ENCODE measurements at places on chromosomes 2 and 18. TPM values are rescaled to one million over a fixed set of nuclear protein-coding genes. Genes with fewer than 3 reads are reported as not detected.

DNA sequence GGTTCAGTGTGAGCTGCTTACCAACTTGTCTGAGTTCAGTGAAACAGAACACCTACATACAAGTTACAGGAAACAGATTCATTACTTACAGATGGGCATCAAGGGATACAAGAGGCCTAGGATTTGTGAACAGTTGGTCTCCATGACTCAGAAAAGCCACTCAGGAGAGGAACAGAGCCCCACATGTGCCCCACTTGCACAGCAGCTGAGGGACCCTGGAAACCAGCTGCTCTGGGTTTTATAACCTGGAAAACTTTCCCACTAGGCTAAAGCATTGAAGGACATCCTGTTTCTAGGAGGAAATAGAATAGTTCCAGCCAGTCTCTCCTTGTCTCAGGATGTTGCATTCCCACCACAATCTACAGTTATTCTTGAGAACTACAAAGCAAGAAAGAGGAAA is 530.0 kb downstream of the ZNF804A start:
- no peaks in the 10 kb centered on the region for H3K4me1 ChIP-seq
- H3K27me3 ChIP-seq: no peaks in the 10 kb centered on the region
- no peak for DNase-seq
- H3K27ac ChIP-seq: no peak overlapping the region

The RPRM gene
- total RNA-seq: not detected

DNA sequence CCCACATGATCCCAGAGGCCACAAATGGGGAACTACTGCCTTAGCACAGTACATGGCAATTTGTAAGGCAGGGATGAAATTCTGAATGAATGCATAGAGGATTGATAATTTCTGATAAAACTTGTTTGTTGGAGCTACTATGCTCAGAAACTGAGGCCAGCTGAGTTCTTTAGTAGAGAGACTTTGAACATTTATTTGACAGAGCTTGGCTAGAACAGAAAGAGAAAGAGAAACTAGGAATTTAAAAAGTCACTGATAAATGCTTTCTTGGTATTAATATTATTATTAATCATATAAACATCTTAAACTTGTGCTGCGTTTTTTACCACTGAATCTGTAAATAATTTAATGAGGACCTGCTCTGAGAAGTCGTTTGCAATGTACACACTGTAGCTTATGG is 923.7 kb upstream of the CNTNAP5 start:
- no peaks in the 10 kb centered on the region for H3K36me3 ChIP-seq
- no peak for DNase-seq
- H3K4me3 ChIP-seq: no peak overlapping the region
- no peaks in the 10 kb centered on the region for H3K4me1 ChIP-seq
- no peak overlapping the region for H3K27ac ChIP-seq
- no peaks in the 10 kb centered on the region for H3K27me3 ChIP-seq

The SCN9A gene
- 1.8 TPM for total RNA-seq

DNA sequence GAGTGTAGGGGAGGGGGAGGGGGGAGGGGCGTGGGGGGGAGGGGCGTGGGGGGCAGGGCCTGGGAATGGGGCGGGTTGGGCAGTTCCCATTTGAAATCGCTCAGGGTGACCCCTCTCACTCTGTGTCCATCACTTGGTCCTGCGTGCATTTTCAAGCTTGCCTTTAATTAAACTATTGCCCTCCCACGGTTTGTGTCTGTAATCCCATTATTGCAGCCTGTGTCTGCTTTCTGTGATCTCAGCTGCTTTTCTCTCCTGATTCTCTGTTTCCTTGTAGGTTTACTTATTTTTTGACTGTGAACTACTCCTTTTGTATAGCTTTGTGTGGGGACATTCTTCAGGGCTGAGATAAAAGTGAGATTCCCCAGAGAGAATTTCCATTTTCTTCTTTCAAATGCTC is 1.3 kb downstream of the DCDC2C start:
- no peak overlapping the region for H3K4me3 ChIP-seq

The RND3 gene
- 132 TPM for total RNA-seq

The SLC5A7 gene
- total RNA-seq: not detected

The ZNF516 gene
- 20.9 TPM for total RNA-seq

- H3K4me1 ChIP-seq: no peaks in the 10 kb centered on the region
- no peak overlapping the region for H3K4me3 ChIP-seq
- peaks cover 11% of the 10 kb centered on the region for H3K36me3 ChIP-seq
- no peaks in the 10 kb centered on the region for H3K27me3 ChIP-seq
- H3K27ac ChIP-seq: no peak overlapping the region
Measured at GRCh38 chr2:231287696-231288095, 89.3 kb downstream of the ARMC9 start.

DNA sequence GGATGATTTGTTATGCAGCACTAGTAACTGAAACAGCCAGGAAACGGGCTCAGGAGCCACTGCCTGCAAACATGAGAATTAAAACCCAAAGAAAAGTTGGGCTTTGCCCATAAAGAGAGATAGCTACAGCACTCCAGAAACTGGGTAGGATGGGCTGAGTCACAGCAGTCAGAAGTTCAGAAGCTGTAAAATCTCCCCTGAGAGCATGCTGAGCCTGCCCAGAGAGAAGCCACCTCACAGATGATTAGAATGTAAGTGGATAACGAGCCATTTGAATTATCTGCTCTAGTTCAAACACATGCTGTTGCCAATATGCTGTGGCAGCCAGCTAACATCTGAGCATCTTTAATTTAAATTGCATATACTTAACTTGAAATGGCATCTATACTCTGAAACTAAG is 388.1 kb upstream of the ACVR2A start:
- H3K27me3 ChIP-seq: no peaks in the 10 kb centered on the region
- H3K4me1 ChIP-seq: no peaks in the 10 kb centered on the region
- no peak overlapping the region for H3K27ac ChIP-seq
- H3K36me3 ChIP-seq: no peaks in the 10 kb centered on the region

GRCh38 chr2:88051792-88052191 is 3.8 kb downstream of the KRCC1 start:
- peaks cover 22% of the 10 kb centered on the region for H3K4me1 ChIP-seq
- DNase-seq: no peak
- H3K27ac ChIP-seq: no peak overlapping the region
- H3K36me3 ChIP-seq: no peaks in the 10 kb centered on the region
- no peaks in the 10 kb centered on the region for H3K27me3 ChIP-seq

- DNase-seq: no peak
- no peaks in the 10 kb centered on the region for H3K27me3 ChIP-seq
- no peaks in the 10 kb centered on the region for H3K4me1 ChIP-seq
- no peak overlapping the region for H3K27ac ChIP-seq
- H3K36me3 ChIP-seq: no peaks in the 10 kb centered on the region
- H3K4me3 ChIP-seq: no peak overlapping the region
Measured at GRCh38 chr2:48049371-48049770, 143.1 kb upstream of the FBXO11 start.

DNA sequence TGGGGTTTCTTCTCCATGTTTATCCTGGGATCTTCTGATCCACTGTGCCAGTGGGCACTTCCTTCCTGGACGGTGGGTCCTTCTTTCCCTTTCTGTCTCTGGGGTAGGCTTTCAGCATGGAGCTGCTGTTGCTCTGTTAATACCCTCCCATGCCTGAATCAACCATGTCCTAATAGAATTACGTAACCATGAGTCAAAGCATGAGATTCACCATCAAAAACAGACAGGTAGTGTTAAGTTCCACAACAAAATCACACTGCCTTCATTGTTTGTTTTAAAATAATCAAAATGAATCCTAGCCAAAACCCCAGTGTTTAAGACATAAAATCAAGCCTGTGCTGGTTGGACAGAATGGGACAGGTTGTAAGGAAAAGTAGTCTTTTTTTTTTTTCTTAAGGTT is 37.5 kb downstream of the GNAL start:
- no peak for DNase-seq
- H3K27me3 ChIP-seq: no peaks in the 10 kb centered on the region
- H3K4me1 ChIP-seq: no peaks in the 10 kb centered on the region
- no peak overlapping the region for H3K4me3 ChIP-seq
- H3K36me3 ChIP-seq: no peaks in the 10 kb centered on the region
- H3K27ac ChIP-seq: no peak overlapping the region

The MYL12A gene
- total RNA-seq: 793 TPM

GRCh38 chr2:177808984-177809809 is 263.4 kb downstream of the PDE11A start:
- no peaks in the 10 kb centered on the region for H3K36me3 ChIP-seq
- no peaks in the 10 kb centered on the region for H3K4me1 ChIP-seq
- H3K27ac ChIP-seq: no peak overlapping the region
- H3K27me3 ChIP-seq: peaks cover 4% of the 10 kb centered on the region
- H3K4me3 ChIP-seq: no peak overlapping the region

DNA sequence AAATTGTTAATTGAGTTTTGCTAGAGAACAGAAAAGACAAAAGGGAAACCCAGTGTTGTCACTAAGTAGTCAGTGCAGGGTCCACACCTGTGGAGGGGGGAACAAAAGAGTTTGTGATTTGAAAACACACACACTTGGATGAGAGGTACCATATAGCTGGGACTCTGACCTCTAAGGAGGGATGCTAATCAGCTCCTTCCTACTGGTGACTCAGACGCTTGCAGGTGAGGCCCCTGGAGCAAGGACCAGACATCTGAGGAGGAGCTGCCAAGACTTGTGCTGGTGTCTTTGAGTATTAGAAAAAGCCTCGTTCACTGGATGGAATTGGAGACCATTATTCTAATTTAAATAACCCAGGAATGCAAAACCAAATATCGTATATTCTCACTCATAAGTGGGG is 146.4 kb upstream of the MAP2 start:
- no peak overlapping the region for H3K4me3 ChIP-seq
- DNase-seq: no peak
- H3K36me3 ChIP-seq: no peaks in the 10 kb centered on the region
- no peak overlapping the region for H3K27ac ChIP-seq
- no peaks in the 10 kb centered on the region for H3K4me1 ChIP-seq

- H3K36me3 ChIP-seq: no peaks in the 10 kb centered on the region
- H3K4me3 ChIP-seq: no peak overlapping the region
- H3K27ac ChIP-seq: no peak overlapping the region
- no peaks in the 10 kb centered on the region for H3K27me3 ChIP-seq
- H3K4me1 ChIP-seq: no peaks in the 10 kb centered on the region
- DNase-seq: no peak
Measured at GRCh38 chr2:82215212-82215611, 1910.7 kb upstream of the LRRTM1 start.

DNA sequence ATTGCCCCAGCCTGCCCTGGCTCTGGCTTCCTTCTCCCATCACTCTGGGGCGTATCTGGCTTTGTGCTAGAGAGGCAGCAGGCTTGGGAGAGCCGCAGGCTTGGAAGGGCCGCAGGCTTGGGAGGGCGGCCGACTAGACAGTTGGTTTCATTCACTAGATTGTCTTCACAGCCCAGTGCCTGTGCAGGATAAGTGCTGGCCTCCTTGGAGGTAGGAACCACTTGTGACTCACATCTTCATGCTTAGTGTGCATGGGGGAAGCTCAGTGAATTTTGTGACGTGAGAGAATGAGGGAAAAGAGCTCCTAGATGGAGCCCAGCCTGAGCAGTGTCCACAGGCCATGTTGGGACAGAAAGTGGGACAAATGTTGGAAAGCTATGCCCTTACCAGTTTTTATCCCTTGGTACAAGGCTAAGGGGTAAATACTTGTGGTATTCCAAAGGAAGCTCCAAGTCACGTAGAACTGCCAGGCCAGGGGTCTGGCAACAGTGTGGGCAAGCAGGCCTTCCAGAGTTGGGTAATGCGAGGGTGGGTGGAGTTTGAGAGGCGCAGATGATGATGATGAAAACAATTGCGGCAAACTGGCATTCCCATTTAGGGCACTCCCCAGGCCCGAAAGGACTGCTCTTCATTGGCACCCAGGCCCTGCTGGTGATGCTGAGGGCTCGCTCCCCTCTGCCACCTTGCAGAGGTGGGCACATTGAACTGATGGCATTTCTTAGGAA is 100.1 kb downstream of the DDX1 start:
- H3K4me3 ChIP-seq: no peak overlapping the region
- peaks cover 8% of the 10 kb centered on the region for H3K27me3 ChIP-seq
- H3K4me1 ChIP-seq: no peaks in the 10 kb centered on the region
- no peaks in the 10 kb centered on the region for H3K36me3 ChIP-seq

GRCh38 chr2:44364604-44365003 is 2.9 kb downstream of the CAMKMT start:
- H3K36me3 ChIP-seq: no peaks in the 10 kb centered on the region
- H3K4me3 ChIP-seq: no peak overlapping the region
- H3K27ac ChIP-seq: no peak overlapping the region
- H3K4me1 ChIP-seq: peaks cover 10% of the 10 kb centered on the region
- DNase-seq: no peak

The CDK5R2 gene
- not detected for total RNA-seq

DNA sequence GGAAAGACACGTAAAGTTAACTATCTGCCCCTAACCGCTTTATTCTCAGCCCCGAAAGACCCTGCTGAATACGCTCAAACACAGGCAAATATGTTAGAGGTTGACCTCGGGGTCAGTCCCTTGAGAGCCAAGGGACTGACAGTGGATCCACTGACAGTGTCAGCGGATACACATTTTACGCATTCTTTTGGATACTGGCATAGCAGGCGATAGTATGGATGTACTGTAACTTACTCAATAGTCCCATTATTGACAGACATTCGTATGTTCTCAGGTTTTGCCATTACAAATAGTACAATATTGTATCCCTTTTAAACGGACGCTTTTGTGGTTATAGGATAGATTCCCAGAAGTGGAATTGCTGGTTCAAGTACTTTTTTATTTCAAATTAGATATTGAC is 13.4 kb downstream of the ATP6V1B1 start:
- H3K27ac ChIP-seq: no peak overlapping the region
- no peaks in the 10 kb centered on the region for H3K36me3 ChIP-seq
- peaks cover 4% of the 10 kb centered on the region for H3K27me3 ChIP-seq

The GALR1 gene
- not detected for total RNA-seq

DNA sequence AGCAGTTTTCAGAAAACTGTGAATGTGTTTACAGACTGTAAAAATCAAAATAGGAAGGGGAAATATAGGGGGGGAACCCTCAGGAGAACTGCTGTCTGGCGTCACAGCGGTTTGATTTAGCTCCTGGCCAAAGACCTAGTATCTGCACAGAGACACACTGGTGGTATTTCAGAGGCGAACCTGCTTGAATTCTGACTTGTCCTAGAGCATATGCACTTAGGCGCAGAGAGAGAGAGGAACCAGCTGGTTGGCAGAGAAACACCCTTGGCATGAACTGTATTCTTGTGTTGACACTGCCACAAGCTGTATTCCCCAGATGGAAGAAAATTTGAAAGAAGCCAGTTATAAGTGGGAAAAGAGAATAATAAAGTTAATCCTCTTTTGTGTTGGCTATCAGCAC is 506.5 kb upstream of the NRP2 start:
- no peaks in the 10 kb centered on the region for H3K4me1 ChIP-seq
- no peaks in the 10 kb centered on the region for H3K27me3 ChIP-seq
- H3K4me3 ChIP-seq: no peak overlapping the region
- no peak overlapping the region for H3K27ac ChIP-seq
- no peaks in the 10 kb centered on the region for H3K36me3 ChIP-seq
- DNase-seq: peak; percentile 13
